ENCODE measurements at places on chromosomes 12 and 14.

GRCh38 chr12:75479963-75480461 lies 543 bp upstream of the GLIPR1 start:
- H3K36me3 ChIP-seq, result no peaks in the 10 kb centered on the region
- no peak overlapping the region for H3K4me3 ChIP-seq
- no peaks in the 10 kb centered on the region for H3K27me3 ChIP-seq
- H3K27ac ChIP-seq, result no peak overlapping the region
- DNase-seq, result no peak
- H3K4me1 ChIP-seq, result peaks cover 9% of the 10 kb centered on the region

- H3K27ac ChIP-seq, result no peak overlapping the region
- H3K4me3 ChIP-seq, result no peak overlapping the region
- H3K36me3 ChIP-seq, result no peaks in the 10 kb centered on the region
- no peaks in the 10 kb centered on the region for H3K4me1 ChIP-seq
- H3K27me3 ChIP-seq, result peaks cover 66% of the 10 kb centered on the region
- DNase-seq, result no peak
Observed at GRCh38 chr14:32932914-32933628, 5.6 kb upstream of the NPAS3 start.

- DNase-seq, result peak; percentile 7
- no peak overlapping the region for H3K4me3 ChIP-seq
- H3K4me1 ChIP-seq, result no peaks in the 10 kb centered on the region
Observed at GRCh38 chr12:94875525-94875924, 128.0 kb downstream of the NDUFA12 start.

GRCh38 chr14:53619691-53620231 lies 336.9 kb downstream of the BMP4 start:
- H3K36me3 ChIP-seq, result no peaks in the 10 kb centered on the region
- DNase-seq, result no peak
- H3K4me3 ChIP-seq, result no peak overlapping the region
- H3K27ac ChIP-seq, result no peak overlapping the region

DNA sequence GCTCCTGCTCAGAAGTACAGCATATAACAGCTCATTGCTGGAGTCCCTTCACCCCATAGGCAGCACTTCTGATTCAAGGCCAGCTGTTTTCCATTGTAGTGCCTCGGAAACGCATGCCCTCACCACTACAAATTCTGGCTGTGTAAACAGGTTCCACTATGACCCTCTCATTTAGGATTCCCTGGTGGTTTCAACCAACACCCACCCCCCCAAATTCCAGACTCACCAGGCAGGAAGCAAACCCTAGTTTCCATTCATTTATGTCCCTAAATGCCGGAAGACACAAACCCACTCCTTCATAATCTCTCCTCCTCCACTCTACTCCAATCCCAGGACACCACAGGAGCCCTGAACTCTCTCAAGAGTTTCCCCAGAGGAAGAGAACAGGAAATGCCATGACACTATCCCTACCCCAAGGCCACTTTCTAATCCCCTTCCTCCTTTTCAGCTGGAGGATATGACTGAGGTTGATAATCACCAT lies 75.9 kb upstream of the TMPO start:
- H3K27me3 ChIP-seq, result no peaks in the 10 kb centered on the region
- H3K4me1 ChIP-seq, result peaks cover 7% of the 10 kb centered on the region
- no peak overlapping the region for H3K27ac ChIP-seq
- DNase-seq, result no peak
- H3K36me3 ChIP-seq, result no peaks in the 10 kb centered on the region

GRCh38 chr14:101242442-101243385 lies 318.6 kb upstream of the DIO3 start:
- no peaks in the 10 kb centered on the region for H3K4me1 ChIP-seq
- DNase-seq, result no peak
- H3K36me3 ChIP-seq, result no peaks in the 10 kb centered on the region
- H3K27me3 ChIP-seq, result no peaks in the 10 kb centered on the region
- no peak overlapping the region for H3K27ac ChIP-seq

GRCh38 chr12:67714648-67715047 lies 66.1 kb downstream of the DYRK2 start:
- no peak for DNase-seq
- H3K4me3 ChIP-seq, result no peak overlapping the region
- no peaks in the 10 kb centered on the region for H3K4me1 ChIP-seq
- H3K27me3 ChIP-seq, result no peaks in the 10 kb centered on the region
- H3K27ac ChIP-seq, result no peak overlapping the region

GRCh38 chr12:1262011-1262410 lies 271.0 kb downstream of the ERC1 start:
- H3K4me1 ChIP-seq, result no peaks in the 10 kb centered on the region
- peaks cover 3% of the 10 kb centered on the region for H3K36me3 ChIP-seq
- no peak overlapping the region for H3K27ac ChIP-seq
- no peak overlapping the region for H3K4me3 ChIP-seq
- DNase-seq, result no peak
- no peaks in the 10 kb centered on the region for H3K27me3 ChIP-seq

GRCh38 chr12:105445649-105446048 lies 115.2 kb downstream of the C12orf75 start:
- no peak for DNase-seq
- no peaks in the 10 kb centered on the region for H3K36me3 ChIP-seq
- no peaks in the 10 kb centered on the region for H3K27me3 ChIP-seq

DNA sequence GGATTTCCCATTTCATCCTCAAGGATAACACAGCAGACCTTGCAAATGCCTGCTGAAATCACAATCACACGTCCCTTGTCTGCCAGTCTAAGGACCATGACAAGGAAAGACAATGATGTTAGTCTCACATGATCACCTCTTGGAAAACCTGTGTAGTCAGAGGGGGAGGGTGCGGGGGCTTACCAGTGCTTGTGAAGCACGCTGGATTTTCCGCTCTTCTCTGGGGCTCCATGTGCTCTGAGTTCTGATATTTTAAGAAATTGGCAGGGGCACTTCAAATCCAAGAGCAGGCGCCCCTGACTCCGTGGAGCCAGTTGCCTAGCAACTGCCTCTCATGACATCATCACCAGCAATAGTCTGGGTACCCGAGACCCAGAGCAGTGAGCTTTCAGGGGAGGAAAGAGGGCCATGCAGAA lies 200.9 kb upstream of the C14orf180 start:
- DNase-seq, result no peak
- no peaks in the 10 kb centered on the region for H3K36me3 ChIP-seq
- no peak overlapping the region for H3K4me3 ChIP-seq
- no peaks in the 10 kb centered on the region for H3K4me1 ChIP-seq
- peaks cover 10% of the 10 kb centered on the region for H3K27me3 ChIP-seq

- no peaks in the 10 kb centered on the region for H3K4me1 ChIP-seq
- H3K36me3 ChIP-seq, result no peaks in the 10 kb centered on the region
- DNase-seq, result no peak
- no peak overlapping the region for H3K27ac ChIP-seq
- no peak overlapping the region for H3K4me3 ChIP-seq
Observed at GRCh38 chr14:56422221-56422620, 157.4 kb upstream of the TMEM260 start.

- no peak for DNase-seq
- no peaks in the 10 kb centered on the region for H3K27me3 ChIP-seq
- no peaks in the 10 kb centered on the region for H3K36me3 ChIP-seq
- no peak overlapping the region for H3K27ac ChIP-seq
- H3K4me3 ChIP-seq, result no peak overlapping the region
Observed at GRCh38 chr14:97457575-97458085, 660.4 kb downstream of the VRK1 start.

DNA sequence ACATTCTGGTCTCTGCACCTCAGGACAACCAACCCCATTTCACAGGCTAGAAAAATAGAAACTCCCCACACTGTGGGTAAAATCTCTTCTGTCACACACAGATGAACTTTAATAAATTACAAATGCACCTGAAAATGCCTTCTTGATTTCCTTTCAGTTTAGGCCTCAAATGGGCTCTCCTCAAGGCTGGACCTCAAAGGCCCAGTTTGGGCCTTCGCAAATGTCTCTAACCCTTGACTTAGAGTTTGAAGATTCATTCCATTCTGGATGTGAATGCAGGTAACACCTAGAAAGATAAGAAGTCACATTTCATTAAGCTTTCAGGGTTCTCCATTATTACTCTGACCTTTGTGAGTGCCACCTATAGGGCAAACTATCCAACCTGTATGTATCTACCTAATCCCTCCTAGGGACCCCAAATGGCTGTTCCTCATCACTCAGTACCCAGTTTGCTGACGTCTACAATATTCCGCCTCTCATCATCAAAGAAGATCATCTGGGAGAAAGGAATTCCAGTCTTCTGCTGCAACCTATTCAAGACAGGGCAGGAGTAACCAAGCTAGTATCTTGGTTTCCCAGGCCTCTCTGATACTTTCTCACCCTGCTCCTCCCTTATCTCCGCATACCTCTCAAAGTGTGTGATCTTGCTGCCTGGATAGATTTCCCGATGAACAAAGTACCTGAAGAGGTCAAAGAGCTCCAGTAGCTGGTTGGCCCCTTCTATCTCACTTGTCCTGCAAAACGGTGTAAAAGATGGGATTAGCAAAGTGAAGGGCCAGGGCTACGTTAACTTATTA lies 776 bp upstream of the CHMP4A start:
- peak overlapping the region; percentile 82 for H3K4me3 ChIP-seq
- no peak for DNase-seq
- H3K27ac ChIP-seq, result peak overlapping the region; percentile 97
- no peaks in the 10 kb centered on the region for H3K27me3 ChIP-seq
- peaks cover 12% of the 10 kb centered on the region for H3K4me1 ChIP-seq

- H3K4me1 ChIP-seq, result peaks cover 19% of the 10 kb centered on the region
- no peak overlapping the region for H3K27ac ChIP-seq
- DNase-seq, result no peak
- H3K36me3 ChIP-seq, result no peaks in the 10 kb centered on the region
- no peak overlapping the region for H3K4me3 ChIP-seq
Observed at GRCh38 chr12:49415521-49415970, 48.3 kb downstream of the SPATS2 start.

DNA sequence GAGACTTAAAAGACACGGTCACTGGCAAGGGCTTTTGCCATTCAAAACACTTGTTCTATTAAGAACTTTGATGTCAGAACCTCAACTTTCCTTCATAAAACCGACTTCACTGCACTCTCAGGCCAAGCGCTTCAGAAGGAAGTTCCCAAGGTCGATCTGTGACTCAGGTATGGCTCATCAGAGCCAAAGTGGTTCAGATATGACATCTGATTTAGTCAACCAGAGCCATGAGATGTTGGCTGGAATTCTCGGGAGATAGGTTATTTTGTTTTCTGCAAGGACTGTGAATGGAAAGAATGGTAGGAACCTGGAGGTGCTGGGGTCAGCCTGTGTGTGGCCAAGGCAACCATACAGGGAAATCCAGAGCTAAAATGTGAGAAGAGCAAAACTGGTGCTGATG lies 445.6 kb downstream of the GLT1D1 start:
- no peaks in the 10 kb centered on the region for H3K27me3 ChIP-seq
- DNase-seq, result no peak
- H3K36me3 ChIP-seq, result no peaks in the 10 kb centered on the region
- H3K27ac ChIP-seq, result no peak overlapping the region
- no peaks in the 10 kb centered on the region for H3K4me1 ChIP-seq

- no peak for DNase-seq
- H3K4me3 ChIP-seq, result no peak overlapping the region
- no peaks in the 10 kb centered on the region for H3K36me3 ChIP-seq
- no peaks in the 10 kb centered on the region for H3K4me1 ChIP-seq
- H3K27me3 ChIP-seq, result peaks cover 26% of the 10 kb centered on the region
- no peak overlapping the region for H3K27ac ChIP-seq
Observed at GRCh38 chr12:2284857-2285256, 232.1 kb downstream of the CACNA1C start.

- H3K27me3 ChIP-seq, result no peaks in the 10 kb centered on the region
- H3K36me3 ChIP-seq, result no peaks in the 10 kb centered on the region
- H3K4me1 ChIP-seq, result no peaks in the 10 kb centered on the region
- no peak for DNase-seq
Observed at GRCh38 chr14:77923131-77923936, 123.4 kb downstream of the ADCK1 start.

GRCh38 chr14:99673305-99674063 lies 10.6 kb upstream of the CYP46A1 start:
- no peaks in the 10 kb centered on the region for H3K36me3 ChIP-seq
- H3K27ac ChIP-seq, result no peak overlapping the region
- DNase-seq, result no peak
- no peak overlapping the region for H3K4me3 ChIP-seq
- no peaks in the 10 kb centered on the region for H3K4me1 ChIP-seq

- H3K27ac ChIP-seq, result no peak overlapping the region
- H3K27me3 ChIP-seq, result no peaks in the 10 kb centered on the region
- H3K4me1 ChIP-seq, result no peaks in the 10 kb centered on the region
- no peaks in the 10 kb centered on the region for H3K36me3 ChIP-seq
Observed at GRCh38 chr14:29803045-29803444, 124.6 kb downstream of the PRKD1 start.

DNA sequence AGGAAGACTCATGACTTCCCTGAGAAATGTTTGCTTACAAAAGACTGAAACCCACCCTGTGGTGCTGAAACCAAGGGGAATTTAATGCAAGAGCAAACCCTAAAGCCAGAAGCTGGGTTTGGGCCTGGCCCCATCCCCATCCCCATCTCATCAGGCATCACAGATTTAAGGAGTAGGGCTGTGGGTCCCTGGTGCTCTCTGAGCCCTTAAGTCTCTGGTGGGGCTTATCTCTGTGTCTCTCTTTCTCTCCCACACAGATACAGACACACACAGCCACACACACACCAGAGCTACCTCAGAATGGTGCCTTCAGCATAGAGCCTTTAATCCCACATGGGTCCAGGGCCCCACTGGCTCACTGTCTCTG lies 237.1 kb downstream of the SLC41A2 start:
- no peak overlapping the region for H3K4me3 ChIP-seq
- no peaks in the 10 kb centered on the region for H3K4me1 ChIP-seq
- no peaks in the 10 kb centered on the region for H3K27me3 ChIP-seq
- DNase-seq, result no peak
- no peak overlapping the region for H3K27ac ChIP-seq

GRCh38 chr14:32004300-32004699 lies 72.8 kb upstream of the ARHGAP5 start:
- no peaks in the 10 kb centered on the region for H3K27me3 ChIP-seq
- DNase-seq, result no peak
- no peaks in the 10 kb centered on the region for H3K4me1 ChIP-seq
- H3K4me3 ChIP-seq, result no peak overlapping the region
- no peak overlapping the region for H3K27ac ChIP-seq
- H3K36me3 ChIP-seq, result no peaks in the 10 kb centered on the region

DNA sequence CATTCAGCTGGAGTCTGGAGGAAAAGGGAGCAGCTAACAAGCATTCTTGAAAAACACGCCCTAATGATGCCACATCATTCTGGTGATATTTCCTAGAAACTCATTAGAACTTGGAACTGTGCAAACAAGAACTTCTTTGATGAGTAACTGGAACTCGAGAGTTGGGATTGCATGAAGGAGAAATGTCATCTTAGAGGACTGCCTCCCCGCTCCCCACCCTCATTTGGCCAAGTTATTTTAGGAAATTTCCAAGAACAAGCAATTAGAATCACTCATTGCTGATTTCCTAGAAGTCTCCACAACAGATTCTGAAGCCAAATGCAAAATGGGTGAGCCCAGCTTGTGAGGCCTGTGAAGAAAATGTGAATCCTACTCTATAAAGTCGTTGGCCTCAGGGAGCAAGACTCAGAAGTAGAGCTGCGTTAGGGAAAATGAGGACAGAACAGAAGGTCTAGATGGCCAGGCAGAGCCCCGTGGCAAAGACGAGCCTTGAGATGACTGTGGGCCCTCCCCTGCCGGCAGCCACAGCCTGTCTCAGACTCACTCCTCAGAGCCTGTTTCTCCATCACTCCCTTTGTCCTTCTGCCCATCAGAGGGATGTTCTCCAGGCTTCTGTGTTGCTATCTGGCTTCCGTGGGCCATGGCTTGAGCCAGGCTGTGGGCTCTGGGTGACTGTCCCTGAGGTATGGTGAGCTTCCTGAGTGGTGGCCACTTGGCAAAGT lies 38.4 kb downstream of the RTL1 start:
- H3K36me3 ChIP-seq, result no peaks in the 10 kb centered on the region
- no peak for DNase-seq
- no peaks in the 10 kb centered on the region for H3K27me3 ChIP-seq
- H3K27ac ChIP-seq, result no peak overlapping the region
